ENCODE measurements at places on chromosomes 2 and 18.

GRCh38 chr18:3218819-3219218 lies 949 bp downstream of the MYOM1 start:
- DNase-seq = peak; percentile 18

- DNase-seq = no peak
Measured at GRCh38 chr2:15066138-15066537, 433.6 kb downstream of the LRATD1 start.

- no peak for DNase-seq
Measured at GRCh38 chr2:72669121-72669520, 156.7 kb downstream of the EXOC6B start.

GRCh38 chr2:18061717-18062116 lies 183.2 kb downstream of the KCNS3 start:
- no peak for DNase-seq

- DNase-seq = peak; percentile 93
Measured at GRCh38 chr18:34709750-34710441, at the start of gene DTNA. TSS of gene DTNA (plus strand) at chr18:34710298. CDS start at chr18:34755977, 45,679 bp downstream.

GRCh38 chr2:192208848-192209247 lies 14.1 kb upstream of the TMEFF2 start:
- DNase-seq = no peak

DNA sequence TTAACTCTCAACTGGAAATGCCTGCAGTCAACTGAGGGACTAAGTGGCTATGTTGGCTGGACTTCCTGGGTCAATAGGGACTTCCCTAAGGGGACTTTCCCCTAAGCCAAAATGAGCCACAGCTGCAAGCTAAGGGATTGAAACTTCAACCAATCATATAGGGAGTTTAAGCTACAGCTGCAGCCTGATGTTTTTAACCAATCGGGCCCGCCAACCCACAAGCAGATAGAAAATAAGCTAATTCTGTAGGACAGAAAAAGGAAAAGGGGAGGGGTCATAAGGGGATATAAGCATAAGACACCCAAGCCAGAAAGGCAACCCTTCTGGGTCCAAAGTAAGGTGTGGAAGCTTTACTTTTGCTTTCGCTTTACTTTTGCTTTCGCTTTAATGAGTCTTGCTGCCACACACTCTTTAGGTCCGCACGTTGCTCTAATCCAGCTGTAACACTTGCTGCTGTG lies 927.5 kb downstream of the ERBB4 start:
- DNase-seq = no peak

DNA sequence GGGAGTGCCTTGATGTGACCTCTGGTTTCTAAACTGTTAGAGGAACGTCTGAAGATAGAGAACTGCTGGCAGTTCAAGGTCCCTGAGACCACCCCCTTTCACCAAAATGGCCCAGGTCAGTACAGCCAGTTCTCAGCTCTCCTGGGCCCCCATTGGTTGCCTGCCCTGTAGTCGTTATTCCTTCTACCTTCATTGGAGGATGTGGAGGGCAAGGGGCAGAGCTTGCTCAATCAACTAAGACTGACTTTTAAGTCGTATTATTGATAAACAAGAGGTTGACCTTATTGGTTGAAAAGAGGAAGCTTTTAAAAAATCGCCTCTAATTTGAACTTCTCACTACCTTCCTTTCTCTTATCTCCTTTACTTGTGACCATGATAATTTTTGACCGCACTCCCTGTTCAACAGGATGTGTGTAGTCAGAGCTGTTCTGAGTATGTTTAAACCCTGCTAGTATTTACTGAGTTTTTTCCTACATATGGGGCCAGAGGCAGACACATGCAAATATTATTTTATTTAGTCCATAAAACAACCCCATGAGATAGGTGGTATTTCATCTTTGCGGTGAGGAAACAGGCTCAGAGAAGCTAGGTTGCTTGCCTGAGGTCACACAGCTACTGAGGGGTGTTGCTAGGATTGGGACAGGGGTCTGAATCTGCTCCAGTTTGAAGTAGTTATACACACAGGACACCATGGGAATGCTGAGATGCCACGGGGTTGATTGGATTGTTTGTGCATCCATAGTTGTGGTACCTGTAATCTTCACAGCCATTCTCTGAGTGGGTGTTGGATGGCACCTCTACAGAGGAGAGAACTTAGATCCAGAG lies 65.9 kb downstream of the TMEM247 start:
- no peak for DNase-seq

- no peak for DNase-seq
Measured at GRCh38 chr2:172516299-172516698, 39.6 kb upstream of the PDK1 start.

GRCh38 chr18:5729983-5730699 lies 165.2 kb downstream of the TMEM200C start:
- DNase-seq = no peak

GRCh38 chr2:238108423-238109183 lies 8.5 kb downstream of the ESPNL start:
- no peak for DNase-seq

- DNase-seq = no peak
Measured at GRCh38 chr2:180720829-180721228, 259.6 kb upstream of the UBE2E3 start.

GRCh38 chr2:110904116-110904778 lies 171.9 kb downstream of the ACOXL start:
- no peak for DNase-seq

DNA sequence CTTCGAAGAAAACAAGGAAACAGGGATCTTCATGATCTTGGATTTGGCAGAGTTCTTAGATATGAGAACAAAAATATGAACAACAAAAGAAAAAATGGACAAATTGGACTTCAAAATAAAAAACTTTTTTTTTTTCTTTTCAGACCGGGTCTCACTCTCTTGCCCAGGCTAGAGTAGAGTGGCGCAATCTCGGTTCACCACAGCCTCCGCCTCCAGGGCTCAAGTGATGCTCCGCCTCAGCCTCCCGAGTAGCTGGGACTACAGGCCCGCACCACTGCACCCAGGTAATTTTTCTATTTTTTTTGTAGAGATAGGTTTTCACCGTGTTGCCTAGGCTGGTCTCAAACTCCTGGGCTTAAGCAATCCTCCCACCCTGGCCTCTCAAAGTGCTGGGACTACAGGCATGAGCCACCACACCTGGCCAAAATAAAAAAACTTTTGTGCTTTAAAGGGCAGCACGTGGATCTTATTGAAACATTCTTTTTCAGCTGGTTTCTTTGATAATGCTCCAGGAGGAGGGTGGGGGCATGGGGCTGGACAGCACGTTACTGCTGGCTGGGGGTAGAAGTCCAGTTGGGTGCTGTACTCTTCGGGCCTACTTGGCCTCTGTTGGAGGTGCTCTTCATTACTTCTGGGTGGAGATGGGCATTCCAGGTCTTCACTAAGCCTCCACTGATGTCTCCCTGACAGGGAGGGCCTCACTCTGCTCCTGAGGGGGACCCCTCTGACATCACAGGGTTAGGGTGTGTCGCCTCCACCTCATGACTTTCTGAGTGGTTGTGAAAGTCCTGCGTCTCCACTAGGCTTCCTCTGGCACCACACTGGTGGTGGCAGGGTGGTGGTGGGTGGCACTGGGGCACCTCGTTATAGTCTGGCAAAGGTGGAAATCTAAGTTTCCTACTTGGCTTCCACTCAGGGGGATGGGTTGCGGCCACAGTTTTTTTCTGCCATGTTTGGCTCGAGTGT lies 150.5 kb upstream of the XPO1 start:
- no peak for DNase-seq

GRCh38 chr2:211455216-211455841 lies 898.9 kb downstream of the CPS1 start:
- DNase-seq = peak; percentile 81

- no peak for DNase-seq
Measured at GRCh38 chr2:117875786-117876185, 61.3 kb downstream of the DDX18 start.
